ENCODE measurements at places on chromosomes 11 and 22. TPM values are rescaled to one million over a fixed set of nuclear protein-coding genes. Genes with fewer than 3 reads are reported as not detected.

Gene ALX4
- total RNA-seq: 135 TPM

Gene SLC5A4
- total RNA-seq: 0.19 TPM

GRCh38 chr11:62923601-62924411, 2.6 kb upstream of the CHRM1 start:
- peak; percentile 68 for DNase-seq

DNA sequence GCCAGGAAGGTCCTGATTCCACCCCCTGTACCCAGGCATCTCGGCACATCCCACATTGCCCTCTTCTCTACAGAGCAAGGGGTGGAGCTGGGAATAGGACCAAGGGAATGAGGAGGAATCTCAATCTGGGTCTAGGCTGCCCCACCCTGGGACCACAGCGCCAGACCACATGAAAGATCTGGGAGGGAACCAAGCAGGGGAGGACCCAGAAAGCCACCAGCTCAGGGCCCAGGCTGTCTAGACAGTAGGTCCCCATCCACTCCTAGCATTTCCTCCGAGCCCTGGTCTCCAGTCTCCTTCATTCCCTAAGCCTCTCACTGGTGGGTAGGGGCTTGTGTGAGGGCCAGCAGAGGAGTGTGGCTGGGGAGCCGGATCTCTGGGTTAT, 11.6 kb downstream of the PHLDB1 start:
- no peak for DNase-seq

DNA sequence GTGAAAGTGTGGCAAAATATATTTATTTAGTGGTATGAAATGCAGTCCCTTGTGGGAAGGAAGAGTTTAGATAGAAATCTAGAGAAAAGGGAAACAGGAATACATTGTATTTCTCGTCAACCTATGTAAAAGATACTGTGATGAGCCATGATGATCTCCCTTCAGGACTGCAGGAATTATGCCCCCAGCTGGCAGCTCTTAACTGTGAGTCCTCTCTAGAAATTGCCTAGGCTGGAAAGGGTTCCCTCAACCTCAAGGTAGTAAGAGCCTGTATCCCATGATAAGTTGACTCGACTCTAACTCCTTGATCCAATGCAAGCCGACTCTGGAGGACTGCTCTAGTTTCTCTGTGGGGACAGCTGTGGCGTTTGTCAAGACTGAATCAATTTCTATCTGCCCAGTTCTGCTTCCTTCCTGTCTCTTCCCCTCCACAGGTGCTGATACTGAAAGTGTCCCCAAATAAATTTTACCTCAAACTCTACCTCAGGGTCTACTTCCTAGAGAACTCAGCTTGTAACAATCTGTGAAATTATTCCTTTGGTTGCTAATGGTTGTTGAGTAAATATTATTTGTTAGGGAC, 897.3 kb downstream of the METTL15 start:
- peak; percentile 74 for DNase-seq

Measured in A673 (cell line).